ENCODE measurements at places on chromosomes 2 and 18.

DNA sequence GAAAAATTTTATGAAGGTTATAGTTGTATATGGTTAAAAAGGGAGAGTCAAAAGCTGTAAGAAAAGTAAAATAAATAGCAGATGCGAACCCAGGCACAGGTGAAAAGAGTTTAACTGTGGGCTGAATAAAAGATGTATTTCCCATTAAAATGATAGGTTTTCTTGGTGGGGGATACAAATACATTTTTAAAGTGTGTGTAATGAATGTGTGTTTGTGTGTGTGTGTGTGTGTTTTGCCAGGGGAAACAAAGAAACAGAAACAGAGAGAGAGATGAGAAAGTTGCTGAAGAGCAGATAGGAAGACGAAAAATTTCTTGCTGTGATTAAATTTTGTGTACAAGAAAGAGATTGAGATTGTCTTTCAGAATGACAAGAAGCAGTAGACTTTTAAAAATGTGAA lies 12.1 kb downstream of the TFPI start:
- no peak for DNase-seq

DNA sequence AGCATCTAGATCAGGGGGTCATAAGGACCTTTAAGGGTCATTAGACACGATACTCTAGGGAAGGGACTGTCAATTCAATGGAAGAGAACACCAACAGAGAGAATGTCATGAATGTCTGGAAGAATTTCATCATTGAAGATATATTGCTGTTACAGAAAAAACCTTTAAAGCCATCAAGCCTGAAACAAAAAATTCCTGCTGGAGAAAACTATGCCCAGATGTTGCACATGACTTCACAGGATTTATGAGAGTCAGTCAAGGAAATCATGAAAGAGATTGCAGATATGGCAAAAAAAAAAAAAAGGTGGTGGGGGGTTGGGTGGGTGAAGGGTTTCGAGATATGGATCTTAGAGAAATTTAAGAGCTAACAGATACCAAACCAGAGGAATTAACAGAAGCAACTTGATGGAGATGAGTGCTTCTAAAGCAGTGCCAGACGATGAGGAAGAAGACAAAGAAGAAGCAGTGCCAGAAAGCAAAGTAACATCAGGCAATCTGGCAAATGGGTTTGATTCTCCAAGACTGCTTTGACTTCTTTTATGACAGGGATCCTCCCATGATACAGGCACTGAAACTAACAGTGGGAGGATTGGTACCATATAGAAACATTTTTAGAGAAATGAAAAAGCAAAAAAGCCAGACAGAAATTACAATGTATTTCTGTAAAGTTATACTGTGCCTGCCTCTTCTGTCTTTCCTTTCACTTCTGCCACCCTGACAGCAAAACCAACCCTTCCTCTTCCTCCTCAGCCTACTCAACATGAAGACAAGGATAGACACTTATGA lies 28.5 kb downstream of the MAP4K3 start:
- no peak for DNase-seq

DNA sequence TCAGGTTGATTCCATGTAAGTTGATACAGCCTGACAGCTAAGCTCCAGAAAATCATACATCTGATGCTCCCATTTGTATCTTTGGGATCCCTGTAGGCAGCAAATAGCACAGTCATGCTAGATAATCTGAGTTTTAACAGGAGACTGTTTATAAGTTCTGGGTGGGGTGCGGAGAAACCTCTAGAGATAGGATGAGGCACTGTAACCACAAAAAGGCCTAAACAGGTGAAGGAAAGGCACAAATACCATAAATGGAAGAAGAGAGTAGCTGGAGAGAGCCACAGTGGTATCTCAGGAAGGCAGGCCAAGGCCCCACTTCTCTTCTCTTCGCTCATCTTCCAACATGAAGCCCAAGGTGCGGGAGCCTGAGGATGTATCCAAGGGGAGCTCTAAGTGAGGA lies 18.1 kb upstream of the B4GALT6 start:
- DNase-seq: no peak

DNA sequence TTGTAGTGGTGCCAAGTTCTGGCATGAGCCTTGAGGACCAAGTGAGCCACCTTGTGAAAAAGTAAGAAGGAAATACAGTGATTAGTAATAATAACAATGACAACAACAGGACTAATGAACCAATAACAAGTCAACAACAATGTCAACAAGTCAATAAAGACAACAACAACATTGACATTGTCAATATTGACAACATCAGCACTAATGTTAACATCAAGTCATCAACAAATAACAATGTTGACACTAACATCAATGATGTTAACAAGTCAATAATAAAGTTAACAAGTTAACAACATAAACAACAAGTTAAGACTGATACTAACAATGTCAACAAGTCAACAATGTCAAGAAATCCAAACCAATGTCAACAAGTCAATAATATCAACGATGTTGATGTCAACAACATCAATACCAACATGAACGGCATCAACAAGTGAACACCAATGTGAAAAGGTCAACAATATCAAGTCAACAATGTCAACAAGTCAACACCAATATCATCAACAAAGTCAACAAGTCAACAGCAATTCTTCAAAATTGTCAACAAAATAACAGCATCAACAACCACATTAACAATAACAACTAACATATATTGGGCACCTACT lies 24.0 kb downstream of the LCT start:
- no peak for DNase-seq

- no peak for DNase-seq
These were observed 52.6 kb upstream of the UNC80 start for GRCh38 chr2:209719034-209719433.

GRCh38 chr2:27407798-27408491 lies 1.4 kb downstream of the PPM1G start:
- DNase-seq: peak; percentile 46

GRCh38 chr2:210356944-210357343 lies 42.0 kb upstream of the MYL1 start:
- DNase-seq: no peak

DNA sequence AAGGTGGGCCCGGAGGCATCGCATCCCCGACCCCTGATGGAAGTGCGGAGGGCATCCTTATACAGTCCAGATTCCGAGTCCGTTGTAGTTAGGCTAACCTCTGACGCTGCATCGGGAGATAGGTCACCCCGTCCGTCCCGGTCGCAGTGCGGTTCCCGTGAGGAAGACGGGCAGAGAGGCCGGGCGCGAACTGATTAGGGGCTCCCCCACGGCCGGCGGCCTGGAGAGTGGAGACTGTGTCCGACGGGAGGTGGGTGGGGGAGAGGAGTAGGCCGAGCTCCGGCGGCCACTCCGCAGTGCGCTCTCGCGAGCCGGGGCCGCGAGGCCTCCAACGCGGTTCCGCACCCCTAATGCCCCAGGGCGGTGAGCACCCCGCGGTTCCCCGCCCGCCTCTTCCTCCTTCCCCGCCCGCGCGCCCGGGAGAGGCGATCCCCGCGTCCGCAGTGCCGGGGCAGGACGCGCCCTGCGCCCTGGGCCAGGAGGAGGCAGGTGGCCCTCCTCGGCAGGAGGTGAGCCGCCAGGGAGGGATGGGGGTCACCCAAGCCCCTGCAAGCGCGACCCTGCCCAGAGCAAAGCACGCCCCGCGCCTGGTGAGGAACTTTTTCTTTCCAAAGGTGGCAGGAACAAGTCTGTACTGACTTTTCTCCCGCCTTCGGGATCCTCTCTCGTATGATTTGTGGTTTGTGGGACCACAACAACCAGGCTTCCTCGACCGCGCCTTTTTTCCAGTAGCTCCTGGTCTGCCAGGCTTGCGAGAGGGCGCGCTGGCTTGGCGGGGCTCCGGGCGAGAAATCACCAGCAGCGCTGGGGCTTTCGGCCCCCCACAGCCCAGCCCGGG lies 1.4 kb upstream of the SP5 start:
- DNase-seq: no peak

DNA sequence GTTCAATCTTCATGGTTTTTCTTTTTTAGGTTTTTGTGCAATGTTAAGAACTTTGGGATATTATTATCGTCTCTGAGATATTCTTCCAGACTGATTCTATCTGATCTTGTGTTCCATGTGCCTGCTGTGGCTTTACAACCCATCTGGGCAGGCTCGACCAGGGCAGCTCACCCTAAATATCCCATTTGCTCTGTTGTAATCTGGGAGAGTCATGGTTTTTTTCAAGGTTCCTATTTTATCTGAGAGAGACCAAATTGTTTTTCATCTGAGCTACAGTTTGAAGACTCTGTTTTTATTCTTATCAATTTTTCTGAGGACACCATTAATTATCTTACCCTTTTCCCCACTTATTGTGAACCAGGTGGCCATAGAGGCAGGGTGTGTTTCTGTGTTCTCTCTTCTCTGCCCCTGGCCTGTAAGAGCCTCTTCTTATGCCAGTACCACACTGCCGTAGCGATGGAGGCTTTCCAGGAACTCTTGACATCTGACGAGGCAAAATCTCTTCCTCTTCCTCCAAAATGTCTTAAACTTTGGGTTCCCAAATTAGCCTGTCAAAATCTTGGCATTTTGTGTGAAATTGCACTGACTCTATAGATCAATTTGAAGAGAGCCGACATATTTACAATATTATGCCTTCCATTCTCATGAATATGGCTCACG lies 3.1 kb downstream of the SP140L start:
- DNase-seq: no peak

GRCh38 chr2:113167115-113167932 lies 6.4 kb upstream of the PSD4 start:
- no peak for DNase-seq

- DNase-seq: no peak
These were observed 14.8 kb downstream of the AFTPH start for GRCh38 chr2:64538764-64539433.

GRCh38 chr18:21605213-21605612 lies 4.7 kb upstream of the ESCO1 start:
- no peak for DNase-seq

GRCh38 chr18:55422456-55423180 lies 165.4 kb downstream of the TCF4 start:
- peak; percentile 44 for DNase-seq

DNA sequence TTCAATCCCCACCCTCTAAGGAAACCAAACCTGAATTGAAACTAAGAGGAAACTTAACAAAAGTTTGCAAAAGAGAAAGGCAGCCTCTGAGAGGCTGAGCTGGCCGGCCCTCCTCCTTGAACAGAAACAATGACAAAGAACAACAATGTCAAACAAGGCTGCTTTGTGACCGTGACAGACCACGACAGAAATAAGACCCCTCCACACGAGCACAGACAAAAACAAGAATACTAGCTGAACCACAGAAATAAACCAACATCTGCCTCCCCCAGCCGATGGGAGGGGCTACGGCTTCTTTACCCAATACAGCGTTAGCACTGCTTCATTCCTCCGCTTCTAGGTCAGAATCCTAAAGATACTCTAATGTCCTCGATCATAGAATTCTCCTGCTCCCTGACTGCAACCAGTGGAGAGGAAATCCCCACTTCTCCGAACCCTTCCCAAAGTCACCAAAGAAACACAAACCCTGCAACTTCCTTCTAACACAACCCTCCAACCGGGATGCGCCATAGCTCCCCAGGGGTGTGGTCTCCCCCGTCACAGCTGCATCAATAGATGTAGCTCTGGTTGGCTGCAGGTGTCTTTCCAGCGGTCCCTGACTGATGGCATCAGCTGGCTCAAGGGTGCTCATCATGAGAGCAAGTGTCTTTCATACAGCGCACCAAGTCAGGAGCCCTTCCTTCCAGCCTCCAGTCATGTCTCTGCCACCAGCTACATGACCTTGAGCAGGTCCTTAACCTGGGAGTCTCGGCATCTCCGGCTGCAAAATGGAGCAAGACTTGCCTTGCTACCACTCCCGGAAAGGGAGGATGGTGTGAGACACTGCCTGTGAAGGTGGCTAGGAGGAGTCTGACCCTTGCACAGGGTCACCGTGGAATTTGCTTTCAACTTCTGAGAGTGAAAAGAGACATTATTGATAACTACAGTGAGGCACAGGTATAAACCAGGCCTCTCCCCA lies 198.6 kb downstream of the HAUS1 start:
- DNase-seq: no peak

GRCh38 chr2:239666053-239666854 lies 265.4 kb upstream of the HDAC4 start:
- DNase-seq: no peak

DNA sequence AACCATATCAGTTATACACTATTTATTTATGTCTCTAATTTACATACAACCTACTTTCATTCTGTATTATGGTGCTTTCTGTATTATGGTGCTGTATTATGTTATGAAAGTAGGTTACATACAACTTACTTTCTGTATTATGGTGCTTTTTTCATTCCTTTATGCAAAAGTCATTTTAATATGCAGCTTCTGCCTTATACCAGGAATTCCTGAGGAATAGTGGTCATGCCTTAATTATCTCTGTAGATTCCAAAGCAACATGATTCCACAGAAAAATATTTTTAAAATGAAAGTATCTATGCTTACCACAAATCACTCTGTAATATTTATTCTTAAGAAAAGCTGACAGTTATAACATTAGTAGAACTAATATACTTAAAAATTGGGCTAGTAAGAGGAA lies 922.0 kb upstream of the NRXN1 start:
- DNase-seq: no peak

GRCh38 chr2:2688254-2688653 lies 357.2 kb upstream of the MYT1L start:
- DNase-seq: no peak

GRCh38 chr2:160574468-160575140 lies 81.0 kb upstream of the RBMS1 start:
- DNase-seq: peak; percentile 80

- DNase-seq: no peak
These were observed 22.4 kb downstream of the ZNF532 start for GRCh38 chr18:58886864-58887612.

GRCh38 chr2:166802475-166802874 lies 85.8 kb upstream of the XIRP2 start:
- DNase-seq: no peak

DNA sequence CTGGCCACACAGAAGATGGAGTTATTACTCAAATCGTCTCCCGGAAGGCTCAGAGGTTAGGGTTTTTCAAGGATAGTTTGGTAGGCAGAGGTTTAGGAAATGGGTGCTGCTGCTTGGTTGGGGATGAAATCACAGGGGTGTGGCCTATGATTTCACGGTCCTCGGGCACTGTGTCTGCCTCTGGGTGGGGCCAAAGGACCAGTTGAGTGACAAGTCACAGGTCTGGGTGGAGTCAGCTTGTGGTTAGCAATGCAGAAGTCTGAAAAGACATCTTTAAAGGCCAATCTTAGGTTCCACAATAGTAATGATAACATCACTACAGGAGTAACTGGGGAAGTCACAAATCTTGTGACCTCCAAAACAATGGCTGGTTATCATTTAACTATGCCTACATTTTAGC lies 387.8 kb downstream of the ZNF521 start:
- peak; percentile 15 for DNase-seq

- DNase-seq: no peak
These were observed 49.1 kb upstream of the PIK3C3 start for GRCh38 chr18:41905786-41906527.

All from AG08395 (cell line).